Activated T-helper 17 cell treated with anti-CD3 and anti-CD28 coated beads, Interleukin-2, amount 50 U/mL, for 72 hours (primary cell): ENCODE measurements at places on chromosomes 6 and 20. TPM values are rescaled to one million over a fixed set of nuclear protein-coding genes. Genes with fewer than 3 reads are reported as not detected.

DNA sequence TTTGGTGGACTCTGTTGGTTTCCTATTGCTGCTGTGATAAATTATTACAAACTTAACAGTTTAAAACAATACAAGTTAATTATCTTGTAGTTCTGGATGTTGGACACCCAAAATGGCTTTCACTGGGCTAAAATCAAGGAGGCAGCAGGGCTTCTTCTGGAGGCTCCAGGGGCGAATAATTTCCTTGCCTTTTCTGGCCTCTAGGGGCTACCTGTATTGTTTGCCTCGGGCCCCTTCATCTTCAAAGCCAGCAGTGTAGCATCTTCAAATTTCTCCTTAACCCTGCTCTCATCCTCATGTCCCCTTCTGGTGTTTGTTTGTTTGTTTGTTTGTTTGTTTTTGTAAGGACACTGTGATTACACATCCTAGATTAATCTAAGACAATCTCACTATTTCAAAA, 60.5 kb upstream of the ANKEF1 start:
- ATAC-seq = no peak

DNA sequence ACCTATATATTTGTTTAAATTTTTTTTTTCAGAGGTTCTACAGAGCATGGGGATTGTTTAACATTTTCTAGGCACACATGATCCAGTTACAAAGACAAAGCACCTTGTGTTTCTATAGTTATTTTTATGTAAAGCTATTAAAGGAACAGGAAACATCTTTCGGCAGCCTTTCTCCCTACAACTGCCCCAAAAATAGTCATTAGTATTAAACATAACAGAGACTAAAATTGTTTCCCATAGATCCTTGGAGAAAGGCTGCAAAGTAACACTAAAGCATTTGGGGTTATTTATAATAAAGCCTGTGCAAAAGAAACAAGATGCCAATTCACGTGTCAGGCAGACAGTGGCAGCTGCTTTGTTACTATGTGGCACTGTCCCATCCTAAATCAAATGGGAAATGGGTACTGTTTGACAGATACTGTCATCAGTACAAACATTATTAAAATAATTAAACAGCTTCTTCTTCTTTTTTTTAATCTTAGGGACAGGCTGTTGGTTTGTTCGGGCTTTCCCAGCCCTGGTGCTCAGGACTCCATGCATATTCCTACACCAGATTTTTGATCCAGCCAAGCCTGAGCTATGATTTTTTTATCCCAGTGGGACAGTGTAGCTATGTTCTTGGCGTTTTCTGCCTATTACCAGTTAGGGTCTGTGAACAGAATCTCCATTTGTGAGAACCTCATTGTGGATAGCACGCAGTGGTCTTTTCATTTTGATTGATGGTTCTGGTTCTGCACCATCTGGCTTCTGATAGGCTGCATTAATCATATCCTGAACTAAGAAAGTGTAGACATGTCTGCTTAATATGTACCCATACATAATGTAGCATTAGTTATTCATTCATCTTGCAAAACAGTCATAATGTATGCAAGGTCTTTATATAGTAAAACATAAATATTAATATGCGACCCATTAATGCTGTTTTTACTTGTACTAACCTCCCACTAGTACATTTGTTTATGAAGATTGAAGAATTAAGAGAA, 460.4 kb upstream of the SOX4 start:
- no peak for ATAC-seq

DNA sequence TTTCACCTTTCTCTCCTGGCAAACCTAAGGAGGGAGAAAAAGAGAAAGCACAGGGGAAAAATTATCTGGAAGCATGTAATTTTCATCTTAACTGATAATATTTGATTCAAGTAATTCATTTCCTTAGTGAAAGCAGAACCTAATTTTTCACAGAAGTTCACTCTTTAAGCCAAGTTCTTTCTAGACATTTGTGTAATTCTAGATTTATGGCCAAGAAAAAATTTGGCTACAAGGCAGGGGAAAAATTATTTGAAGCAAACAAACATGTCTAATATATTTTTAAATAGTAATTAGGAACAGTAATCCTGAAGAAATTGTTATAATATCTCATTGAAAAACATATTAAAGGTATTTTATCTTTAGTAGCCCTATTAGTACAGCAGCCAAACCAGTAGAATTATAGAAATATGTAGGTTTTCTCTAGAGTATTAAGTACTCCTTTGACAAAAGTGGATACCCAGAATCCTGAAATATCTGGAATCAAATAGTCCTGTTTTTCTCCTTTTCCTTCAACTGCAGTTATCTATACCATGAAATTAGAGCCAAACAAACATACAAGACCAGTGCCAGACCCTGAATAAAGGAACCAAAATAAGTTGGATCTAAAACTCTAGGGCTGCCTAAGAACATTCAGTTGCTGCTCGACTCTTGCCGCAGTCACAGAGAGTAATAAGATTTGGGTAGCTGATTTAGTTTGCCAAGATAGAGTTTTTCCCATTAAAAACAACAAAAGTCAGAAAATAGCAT, 116.5 kb downstream of the COL12A1 start:
- ATAC-seq = no peak

DNA sequence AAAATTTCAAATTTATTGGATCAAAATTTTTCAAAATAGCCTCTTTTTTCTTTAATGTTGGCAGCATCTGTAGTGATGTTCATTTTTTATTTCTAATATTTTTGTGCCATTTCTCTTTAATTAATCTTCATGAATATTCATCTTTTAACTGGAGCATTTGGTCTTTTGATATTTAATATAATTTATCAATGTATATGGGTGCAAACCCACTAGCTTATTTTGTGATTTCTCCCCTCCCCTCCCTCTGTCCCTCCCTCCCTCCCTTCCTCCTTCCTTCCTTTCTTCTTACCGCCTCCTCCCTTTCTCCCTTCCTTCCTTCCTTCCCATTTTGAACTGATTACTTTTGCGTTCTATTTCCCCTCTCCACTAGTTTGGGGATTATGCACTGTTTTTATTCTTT, 49.2 kb downstream of the TGM2 start:
- ATAC-seq = no peak

The ENPP4 gene
- 7.4 TPM for total RNA-seq

The CDSN gene
- not detected for total RNA-seq

The SPATS1 gene
- total RNA-seq = not detected

DNA sequence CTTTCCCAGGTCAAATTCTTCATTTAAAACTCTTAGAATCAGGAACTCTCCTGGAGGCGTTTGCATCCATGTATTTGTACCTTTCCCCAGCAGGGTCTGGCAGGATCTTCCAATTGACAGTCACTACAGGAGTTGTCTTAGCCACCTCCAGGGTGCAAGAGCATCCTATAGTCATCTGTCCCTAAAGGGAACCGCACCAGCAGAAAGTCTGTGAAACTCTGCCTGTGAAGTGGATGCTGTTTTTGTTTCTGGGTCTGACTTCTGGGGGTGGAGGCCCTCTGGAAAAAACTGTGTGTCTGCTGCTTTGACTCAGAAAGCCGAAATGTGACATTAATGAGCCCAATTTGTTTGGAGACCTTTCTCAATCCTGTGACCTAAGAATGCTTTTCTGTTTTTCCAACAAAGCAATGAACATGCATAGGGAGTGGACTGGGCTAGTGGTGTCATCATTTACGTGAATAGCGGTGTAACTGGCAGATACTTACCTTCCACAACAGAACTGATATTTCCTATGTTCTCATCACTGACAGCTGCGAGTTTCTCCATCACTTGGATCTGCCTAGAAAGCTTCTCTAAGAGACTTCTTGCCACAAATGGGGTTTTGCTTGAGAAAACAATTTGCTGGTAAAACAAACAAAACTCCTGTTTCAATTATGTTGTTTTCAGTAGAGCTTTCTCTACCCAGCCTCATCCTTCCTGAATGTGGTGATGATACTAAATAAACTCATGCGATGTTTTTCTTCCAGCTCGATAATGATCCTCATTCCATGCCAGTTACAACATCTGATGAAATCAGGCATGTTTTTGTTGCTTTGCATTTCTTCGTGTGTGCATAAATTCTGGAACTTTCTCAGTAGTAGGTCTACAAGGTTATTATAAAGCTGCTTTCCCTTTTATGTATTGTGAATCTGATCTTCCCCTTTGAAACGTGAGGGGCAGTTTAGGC, 33.3 kb upstream of the ARMH2 start:
- ATAC-seq = peak; percentile 67

DNA sequence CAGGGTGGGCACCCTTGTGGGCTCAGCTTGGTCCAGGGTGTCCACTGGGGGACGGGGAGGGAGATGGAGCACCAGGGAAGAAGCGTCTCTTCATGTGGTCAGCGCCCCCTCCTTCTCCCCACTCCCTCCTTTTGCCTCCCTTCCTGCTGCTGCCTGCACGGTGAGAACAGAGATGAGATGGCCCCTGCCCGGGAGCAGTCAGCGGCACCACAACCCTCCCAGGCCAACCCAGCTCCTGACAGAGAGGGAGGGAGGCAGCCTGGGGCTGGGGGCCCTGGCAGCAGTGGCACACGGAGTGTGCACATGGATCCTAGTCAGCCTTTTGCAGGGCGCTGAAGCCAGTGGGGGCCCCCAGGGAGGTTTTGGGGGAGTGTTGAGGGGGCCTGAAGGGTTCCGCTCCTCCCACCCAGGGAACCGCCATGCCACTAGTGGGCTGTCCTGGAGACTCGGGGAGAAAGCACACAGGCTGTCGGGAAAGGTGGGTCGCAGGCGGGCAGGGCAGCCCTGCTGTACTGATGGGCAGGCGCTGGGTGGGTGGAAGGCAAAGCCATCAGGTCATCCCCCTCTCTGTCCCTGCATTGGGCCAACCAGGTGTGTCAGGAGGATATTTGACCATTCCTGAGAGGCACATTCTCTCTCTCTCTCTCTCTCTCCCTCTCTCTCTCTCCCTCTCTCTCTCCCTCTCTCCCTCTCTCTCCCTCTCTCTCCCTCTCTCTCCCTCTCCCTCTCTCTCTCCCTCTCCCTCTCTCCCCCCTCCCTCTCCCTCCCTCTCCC, 94.3 kb upstream of the BHLHE23 start:
- ATAC-seq = no peak

The NMBR gene
- not detected for total RNA-seq

The PHACTR3 gene
- not detected for total RNA-seq

- no peak for ATAC-seq
Measured at GRCh38 chr6:77707603-77708002, 54.8 kb downstream of the MEI4 start.

The BPIFB2 gene
- not detected for total RNA-seq

GRCh38 chr20:61350500-61351250, 98.6 kb downstream of the CDH4 start:
- no peak for ATAC-seq

DNA sequence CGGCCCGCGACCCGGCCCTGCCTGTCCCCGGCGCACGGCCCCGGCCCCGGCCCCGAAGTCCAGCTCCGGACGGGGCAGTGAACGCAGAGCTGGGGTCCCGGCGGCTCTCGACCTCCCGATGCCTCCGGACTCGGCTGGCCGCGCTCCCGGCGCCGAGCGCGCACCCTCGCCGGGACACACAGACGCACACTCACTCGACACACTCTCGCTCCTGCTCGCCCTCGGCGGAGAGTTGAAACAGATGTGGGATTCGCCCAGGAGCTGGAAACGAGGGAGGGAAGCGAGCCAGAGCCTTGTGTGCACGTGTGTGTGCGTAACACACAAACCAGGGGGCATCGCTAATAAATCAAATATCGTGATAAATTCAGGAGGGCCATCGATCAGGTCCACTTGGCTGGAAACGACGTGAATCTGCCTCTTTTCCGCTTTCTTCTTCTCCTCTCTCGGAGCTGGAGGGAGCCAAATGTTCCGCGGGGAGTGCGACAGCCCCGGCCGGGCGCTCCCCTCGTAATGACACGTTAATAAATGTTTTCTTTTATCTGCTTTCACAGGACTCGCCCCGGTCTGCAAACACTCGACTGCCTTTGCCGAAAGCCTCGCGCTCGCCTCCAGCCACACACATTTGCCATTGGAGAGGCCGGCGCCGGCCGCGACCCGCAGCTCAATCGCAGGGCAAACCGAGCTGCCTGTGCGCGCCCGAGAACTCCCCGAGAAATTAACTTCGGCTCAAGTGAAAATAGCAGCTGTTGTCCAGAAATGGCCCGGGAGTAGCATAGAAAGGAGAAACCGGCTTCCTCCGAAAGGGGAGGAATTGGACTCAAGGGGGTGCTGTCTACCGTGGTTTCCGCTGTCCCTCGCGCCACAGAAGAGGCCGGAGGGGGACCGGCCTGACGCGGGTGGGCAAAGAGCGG, 828 bp upstream of the SULF2 start:
- no peak for ATAC-seq

DNA sequence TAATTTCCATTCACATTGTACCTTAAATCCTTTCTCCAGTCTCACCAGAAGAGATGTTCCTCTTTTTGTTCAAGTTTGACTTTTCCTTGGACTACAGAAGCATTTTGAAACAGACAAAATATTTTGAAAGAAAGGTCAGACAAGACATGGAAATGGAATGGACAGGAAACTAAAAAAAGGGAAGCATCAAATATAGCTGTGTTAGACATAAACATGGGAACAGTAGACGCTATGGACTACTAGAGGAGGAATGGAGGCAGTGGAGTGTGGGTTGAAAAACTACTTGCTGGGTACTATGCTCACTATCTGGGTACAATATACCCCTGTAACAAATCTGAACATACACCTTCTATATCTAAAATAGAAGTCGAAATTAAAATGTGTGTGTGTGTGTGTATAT, 4.1 kb upstream of the FAM135A start:
- ATAC-seq = no peak

DNA sequence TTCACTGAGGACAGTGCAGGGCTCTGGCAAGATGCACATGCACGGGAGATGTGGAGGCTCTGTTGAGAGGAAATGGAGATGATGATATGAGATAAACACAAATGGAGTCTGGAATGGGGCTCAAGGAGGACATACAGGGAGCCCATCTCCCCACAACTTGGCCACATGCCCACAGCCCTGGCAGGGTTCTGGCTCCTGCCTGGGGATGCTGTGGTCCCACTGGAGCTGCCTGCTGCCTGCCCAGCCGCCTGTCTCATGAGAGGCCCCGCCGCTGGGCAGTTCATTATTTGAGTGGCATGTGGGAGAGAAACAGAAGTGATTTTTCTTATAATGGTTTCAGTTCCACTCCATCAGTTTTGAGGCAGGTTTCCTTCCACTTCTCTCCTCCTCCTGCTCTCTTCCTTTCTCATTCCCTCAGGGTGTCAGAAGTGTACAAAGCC, 133.6 kb upstream of the TRAF3IP2 start:
- ATAC-seq = peak; percentile 27

DNA sequence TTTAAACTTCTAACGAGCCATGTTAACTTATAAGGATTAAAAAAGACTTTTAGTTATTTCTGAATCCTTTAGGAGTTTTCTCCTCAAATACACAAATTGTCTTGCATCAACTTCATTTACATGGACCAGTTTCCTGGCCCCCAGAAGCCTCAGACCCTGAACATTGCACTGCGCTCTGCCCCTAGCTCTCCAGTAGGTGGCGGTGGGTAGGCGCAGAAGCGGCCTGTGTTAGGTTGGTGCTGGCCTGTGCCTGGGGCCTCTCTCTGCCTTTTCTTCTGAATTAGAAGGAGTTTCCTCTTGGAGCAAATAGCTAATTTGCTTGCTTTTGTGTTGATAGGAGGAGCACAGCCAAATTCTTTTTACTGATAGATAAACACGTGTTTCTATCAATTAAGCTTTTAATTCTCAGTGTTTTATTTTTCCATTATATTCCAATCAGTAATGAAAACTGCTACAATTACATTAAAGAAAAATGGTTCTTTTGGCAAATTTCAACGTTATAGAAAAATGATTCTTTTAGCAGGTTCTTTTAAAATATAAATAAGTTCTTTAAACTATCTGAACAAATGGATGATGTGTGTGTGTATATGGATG, 44.4 kb downstream of the DTD1 start:
- peak; percentile 77 for ATAC-seq
